ENCODE measurements at places on chromosomes 3 and 15. TPM values are rescaled to one million over a fixed set of nuclear protein-coding genes. Genes with fewer than 3 reads are reported as not detected.

The C3orf20 gene
- not detected for total RNA-seq

The FGD5 gene
- 0.77 TPM for total RNA-seq

The FOXL2 gene
- 12.7 TPM for total RNA-seq

The ARPP21 gene
- total RNA-seq, result not detected

The CA12 gene
- total RNA-seq, result 0.74 TPM

The SNX22 gene
- 2.3 TPM for total RNA-seq
